ENCODE measurements at places on chromosomes 3 and 15. TPM values are rescaled to one million over a fixed set of nuclear protein-coding genes. Genes with fewer than 3 reads are reported as not detected.

GRCh38 chr15:91104111-91104510 lies 4.1 kb downstream of the SV2B start:
- DNase-seq = no peak

GRCh38 chr3:161599697-161600096 lies 103.1 kb downstream of the OTOL1 start:
- DNase-seq = no peak

- no peak for DNase-seq
These were observed 147.6 kb upstream of the HACD2 start for GRCh38 chr3:123732447-123732846.

DNA sequence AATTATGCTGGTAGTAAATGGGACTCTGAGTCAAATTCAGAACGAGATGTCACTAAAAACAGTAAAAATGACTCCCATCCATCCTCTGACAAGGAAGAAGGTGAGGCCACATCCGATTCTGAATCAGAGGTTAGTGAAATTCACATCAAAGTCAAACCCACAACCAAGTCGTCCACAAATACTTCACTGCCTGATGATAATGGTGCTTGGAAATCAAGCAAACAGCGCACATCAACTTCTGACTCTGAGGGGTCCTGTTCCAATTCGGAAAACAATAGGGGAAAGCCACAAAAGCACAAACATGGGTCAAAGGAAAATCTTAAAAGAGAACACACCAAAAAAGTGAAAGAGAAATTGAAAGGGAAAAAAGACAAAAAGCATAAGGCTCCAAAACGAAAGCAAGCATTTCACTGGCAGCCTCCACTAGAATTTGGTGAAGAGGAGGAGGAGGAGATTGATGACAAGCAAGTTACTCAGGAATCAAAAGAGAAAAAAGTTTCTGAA lies 15.1 kb upstream of the ZBTB47 start:
- no peak for DNase-seq

Gene CAV3
- total RNA-seq = not detected

DNA sequence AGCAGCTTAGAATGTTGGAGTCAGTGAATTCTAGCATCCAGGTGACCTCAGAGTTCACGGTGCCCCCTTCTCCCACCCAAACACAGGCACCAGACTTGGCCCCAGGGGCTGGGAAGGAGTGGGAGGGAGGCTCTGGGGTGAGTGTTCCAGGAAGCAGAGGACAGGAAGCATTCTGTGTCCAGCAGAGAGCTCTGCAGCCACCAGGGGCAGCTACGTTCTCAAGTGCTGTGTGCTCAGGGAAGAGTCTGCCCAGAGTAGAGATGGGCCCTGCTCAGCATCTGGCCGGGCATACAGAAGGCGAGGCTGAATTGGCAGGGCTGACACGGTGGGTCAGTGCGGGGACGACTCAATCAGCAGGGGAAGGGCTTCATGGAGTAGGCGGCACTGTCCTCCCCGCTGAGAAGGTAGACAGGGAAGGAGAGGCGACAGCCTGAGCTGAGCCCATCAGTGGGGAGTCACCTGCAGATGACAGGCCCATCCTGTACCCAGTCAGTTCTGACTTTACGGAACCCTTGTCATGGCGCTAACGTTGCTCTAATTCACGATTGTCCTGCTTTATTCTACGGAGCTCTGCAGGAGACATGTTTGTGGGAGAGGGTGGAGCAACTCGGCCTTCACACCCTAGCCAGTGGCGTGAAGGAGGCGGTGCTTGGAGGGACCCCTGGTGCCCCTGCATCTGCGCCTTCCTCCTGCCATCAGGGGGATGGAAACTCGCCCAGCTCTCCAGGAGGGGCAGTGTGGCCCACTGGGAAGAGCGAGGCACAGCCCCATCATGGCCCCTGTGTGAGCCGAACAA lies 82.2 kb downstream of the C3orf70 start:
- no peak for DNase-seq

Gene SKOR1
- total RNA-seq = 0.15 TPM

Gene RMDN3
- 42.4 TPM for total RNA-seq

Data from CD8-positive, alpha-beta memory T cell (primary cell).